ENCODE measurements at places on chromosomes 7 and 10.
A peak's percentile ranks its signal among the peaks of the same experiment; 100 is the strongest.

GRCh38 chr7:37671876-37672275, 11.7 kb upstream of the GPR141 start:
- no peak for DNase-seq

DNA sequence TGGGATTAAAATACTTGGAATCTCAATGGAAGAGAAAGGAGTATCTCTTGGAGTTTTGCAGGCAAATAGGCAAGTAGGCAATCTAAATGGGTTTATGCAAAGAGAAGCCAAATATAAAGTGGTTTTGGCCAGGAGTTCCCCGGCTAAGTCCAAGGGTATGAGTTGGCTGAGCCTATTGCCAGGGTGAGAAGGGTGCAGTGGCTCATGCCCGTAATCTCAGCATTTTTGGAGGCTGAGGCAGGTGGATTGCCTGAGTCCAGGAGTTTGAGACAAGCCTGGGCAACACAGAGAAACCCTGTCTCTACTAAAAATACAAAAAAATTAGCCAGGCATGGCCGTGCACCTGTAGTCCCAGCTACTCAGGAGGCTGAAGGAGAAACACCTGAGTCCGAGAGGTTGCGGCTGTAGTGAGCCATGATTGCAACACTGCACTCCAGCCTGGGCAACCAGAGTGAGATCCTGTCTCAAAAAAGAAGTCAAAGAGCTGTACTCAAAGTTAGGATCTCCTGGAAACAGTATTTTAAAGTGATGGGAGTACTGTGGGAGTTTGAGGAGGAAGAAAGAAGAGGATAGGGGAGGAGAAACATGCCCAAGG, 130.4 kb upstream of the RAB18 start:
- DNase-seq, result no peak

- DNase-seq, result no peak
These were observed 16.2 kb downstream of the OLAH start for GRCh38 chr10:15059914-15060313.

GRCh38 chr7:73533742-73534141, 11.6 kb upstream of the BAZ1B start:
- no peak for DNase-seq

DNA sequence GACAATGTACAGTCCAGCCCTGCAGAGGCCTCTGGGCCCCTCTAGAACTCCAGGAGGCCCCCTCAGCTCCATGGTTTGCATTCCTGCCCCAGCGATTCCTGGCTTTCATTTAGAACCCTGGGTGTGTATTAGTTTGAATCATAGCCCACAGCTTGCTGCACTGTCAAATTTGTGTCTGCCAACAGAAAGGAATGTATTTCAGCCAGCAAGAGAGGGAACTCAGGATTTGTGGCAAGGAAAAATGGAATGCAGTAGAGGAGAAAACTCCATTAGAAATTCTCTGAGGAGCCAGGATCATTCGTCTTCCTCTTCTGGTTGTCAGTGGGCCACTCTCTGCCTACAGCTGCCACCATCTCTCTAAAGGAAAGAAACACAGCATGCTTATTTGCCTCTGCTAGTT, 27.9 kb upstream of the WDR11 start:
- DNase-seq, result no peak

GRCh38 chr7:91168871-91169829, 95.1 kb upstream of the FZD1 start:
- peak; percentile 49 for DNase-seq

DNA sequence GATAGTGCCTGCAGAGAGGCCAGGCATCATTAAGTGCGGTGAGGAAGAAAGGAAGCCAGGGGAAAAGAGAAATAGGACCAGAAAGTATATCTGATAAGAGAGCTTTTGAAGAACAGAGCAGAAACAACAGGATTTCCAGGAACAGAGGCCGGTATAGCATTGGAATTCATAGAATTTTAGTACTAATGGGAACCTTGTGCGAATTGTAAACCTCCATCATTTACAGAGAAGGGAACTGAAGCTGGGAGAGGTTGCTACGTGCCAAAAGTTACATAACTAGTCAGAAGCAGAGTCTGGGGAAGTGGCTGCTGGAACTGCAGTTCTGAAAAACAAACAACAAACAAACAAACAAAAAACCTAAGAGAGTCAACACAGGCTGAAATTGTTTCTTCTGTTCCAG, 5.4 kb upstream of the ZMYND11 start:
- DNase-seq, result no peak

GRCh38 chr10:133418289-133418993, 6.0 kb downstream of the SPRN start:
- DNase-seq, result no peak

DNA sequence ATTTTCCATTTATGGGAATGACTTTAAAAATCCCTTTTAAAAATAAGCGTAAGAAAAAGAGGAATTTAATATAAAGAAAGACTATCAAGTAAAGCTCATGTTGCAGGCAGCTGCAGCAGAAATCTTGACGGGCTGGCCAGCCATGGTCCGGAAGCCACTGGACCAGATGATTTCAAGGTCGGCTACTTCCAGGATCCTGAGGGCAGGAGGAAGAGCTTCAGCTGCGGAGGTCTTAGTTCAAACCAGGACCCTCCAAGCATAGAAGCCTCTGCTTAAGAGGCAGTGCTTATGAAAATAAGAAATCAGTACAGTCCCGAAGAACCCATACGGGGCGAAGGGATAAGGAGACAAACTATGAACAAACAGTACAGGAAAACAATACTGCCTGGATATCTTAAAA, 220.2 kb upstream of the CELF2 start:
- no peak for DNase-seq

DNA sequence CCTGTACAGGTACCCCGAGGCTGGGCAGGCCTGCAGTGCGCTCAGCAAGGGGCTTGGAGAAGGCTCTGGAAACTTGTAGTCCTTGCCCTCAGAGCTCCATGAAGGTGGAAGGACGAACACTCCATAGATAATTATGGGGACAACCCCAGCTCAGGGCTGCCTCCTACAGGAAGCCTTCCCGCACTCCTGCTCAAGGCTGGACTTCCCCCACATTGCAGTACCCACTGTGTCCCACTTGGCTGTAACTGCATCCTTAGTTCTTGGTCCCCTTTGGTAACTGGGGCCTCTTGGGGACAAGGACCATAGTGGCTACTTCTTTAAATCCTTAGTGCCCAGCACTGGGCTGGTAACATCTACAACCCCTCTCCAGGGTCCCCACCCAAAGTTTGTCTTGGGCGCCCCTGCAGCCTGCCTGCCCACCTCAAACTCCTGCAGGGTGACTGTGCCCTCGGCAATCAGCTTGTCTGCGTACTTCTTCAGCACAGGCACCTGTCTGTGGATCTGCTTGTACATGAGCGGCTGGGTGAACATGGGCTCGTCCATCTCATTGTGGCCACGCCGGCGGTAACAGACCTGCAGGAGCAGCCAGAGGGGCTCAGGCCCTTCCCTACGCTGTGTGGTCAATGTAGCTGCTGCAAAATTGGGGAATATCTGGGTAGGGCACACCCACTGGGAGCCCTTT, 17.1 kb downstream of the OGDHL start:
- no peak for DNase-seq

- no peak for DNase-seq
These were observed 23.0 kb downstream of the ZFAND2A start for GRCh38 chr7:1136841-1137516.

DNA sequence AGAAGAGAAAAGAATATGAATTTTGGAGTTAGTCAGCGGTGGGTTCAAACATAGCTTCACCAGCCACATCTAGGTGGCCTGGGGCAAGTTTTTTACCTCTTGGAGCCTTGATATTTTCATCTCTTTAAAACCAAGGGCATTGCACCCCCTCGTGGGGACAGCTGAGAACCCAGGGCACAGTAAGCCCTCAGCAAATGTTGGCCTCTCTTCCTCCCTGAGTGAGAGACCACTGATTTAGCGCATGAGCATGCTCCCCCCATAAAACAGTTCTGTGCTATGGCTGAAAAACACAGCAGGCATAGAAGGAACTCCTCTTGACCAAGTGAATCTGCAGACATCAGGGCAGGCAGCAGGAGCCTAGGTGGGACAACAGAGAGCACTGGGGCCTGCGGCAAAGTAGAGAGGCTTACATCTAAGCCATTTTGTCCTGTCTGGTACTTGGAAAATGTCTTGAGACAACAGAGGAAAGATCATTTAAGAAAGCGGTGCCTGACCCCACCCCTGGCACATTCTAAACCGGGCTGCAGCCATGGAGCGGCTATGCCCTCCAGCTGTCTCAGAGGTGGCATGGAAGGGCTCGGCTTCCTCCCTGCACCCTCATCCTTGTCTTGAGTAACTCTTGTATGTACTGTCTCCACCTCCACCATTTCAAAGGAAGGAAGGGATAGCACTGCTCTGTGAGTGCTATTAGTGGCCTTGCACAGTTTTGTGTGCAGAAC, 94.7 kb downstream of the ARHGAP22 start:
- DNase-seq, result no peak

GRCh38 chr7:100895956-100896731, 456 bp upstream of the ACHE start:
- no peak for DNase-seq

GRCh38 chr10:115321360-115321759, 228.2 kb downstream of the ATRNL1 start:
- no peak for DNase-seq

- DNase-seq, result peak; percentile 43
These were observed 66.6 kb downstream of the FZD1 start for GRCh38 chr7:91330866-91331265.

- DNase-seq, result peak; percentile 11
These were observed 48.6 kb downstream of the GTF2IRD1 start for GRCh38 chr7:74502216-74502891.

- DNase-seq, result no peak
These were observed 46.5 kb downstream of the MALSU1 start for GRCh38 chr7:23345601-23346000.

- DNase-seq, result peak; percentile 66
These were observed 24.9 kb downstream of the RGR start for GRCh38 chr10:84269773-84270172.

DNA sequence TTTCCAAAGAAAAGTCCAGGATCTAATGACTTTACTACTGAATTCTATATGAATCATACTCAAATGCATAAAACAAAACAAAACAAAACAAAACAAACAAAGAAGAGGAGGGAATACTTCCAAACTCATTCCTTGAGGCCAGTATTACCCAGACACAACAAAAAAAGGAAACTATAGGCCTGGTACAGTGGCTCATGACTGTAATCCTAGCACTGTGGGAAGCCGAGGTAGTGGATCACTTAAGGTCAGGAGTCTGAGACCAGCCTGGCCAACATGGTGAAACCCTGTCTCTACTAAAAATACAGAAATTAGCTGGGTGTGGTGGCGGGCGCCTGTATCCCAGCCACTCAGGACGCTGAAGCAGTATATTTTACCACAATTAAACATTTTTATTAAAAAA, 114.6 kb downstream of the NRBF2 start:
- no peak for DNase-seq

DNA sequence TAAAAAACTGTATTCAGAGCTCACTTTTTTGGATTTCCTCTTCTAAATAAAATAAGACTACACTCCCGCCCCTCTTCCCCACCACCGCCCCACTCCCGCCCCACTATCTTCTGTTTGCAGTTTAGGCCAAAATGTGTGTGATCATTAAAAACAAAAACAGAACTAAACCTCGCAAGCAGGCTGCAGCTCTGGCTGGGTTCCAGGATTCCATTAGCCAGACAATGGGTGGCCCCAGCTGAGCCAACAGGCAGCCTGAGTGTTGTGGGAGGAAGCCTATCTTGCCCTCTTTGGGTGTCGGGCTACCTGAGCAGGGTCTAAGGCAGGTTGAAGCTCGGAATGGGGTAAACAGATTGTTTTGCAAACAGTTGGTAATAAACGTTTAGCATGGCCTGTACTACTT, 41.7 kb downstream of the ARL4A start:
- DNase-seq, result peak; percentile 54

DNA sequence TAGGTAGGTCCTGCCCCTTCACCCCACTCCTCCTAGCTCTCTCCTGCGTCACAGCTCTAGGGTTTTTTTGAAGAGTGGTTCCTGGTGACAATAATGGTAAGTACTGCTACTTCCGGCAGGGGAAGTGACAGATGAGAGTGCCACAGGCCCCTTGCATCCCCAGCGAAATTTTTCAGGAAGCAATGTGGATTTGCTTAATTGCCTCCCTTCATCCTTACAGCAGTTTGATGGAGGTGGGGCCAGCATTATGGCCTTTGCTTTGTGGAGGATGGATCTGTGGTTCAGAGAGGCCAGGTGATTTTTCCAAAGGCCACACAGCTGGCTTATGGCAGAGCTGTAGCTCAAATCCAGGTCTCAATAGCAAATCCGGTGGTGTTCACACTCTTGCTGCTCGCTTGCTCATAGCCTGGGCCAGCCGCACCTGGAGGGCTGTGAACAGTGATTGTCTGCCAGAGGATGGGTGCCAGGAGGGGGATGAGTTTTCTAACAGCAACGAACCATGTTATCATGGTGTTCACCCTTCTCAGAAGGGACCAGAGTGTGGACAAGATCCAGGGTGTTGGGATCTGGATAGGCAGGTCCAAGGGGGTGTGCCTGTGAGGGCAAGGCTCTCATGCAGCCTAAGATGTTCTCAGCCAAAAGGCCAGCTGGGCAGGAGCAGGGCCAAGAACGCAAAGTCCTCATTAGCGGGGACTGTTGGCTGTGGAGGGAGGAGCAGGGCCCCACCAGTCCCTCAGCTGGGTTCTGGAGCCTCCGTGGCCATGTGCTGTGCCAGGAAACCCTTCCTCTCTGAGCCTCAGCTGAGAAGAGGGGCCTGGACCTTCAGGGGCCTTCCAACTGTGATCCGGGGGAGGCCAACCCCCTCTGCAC, 89.0 kb downstream of the EMX2 start:
- DNase-seq, result no peak

GRCh38 chr10:119919826-119920225, 27.3 kb downstream of the SEC23IP start:
- no peak for DNase-seq

DNA sequence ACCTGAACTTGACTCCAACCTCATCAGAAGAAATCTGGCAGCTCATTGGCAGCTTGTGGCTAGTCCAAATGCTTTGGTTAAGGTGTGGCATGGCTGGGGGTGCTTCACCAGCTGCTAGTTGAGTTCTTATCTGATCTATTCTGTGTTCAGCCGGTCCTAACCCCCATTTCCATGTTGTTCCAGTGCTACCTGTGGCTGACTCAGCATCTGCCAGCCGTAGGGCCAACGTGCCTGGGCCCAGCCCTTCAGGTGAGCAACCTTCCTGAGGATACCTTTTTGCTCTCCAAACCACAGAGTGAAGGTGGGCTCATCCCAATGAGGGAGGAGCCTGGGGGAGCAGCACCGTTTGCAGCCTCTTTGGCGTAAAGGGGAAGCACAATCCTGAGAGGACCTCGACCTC, 46.8 kb upstream of the C10orf120 start:
- DNase-seq, result no peak
